ENCODE measurements at places on chromosomes 11 and 22. TPM values are rescaled to one million over a fixed set of nuclear protein-coding genes. Genes with fewer than 3 reads are reported as not detected.

Gene GNB1L
- 3.0 TPM for total RNA-seq

Gene HEPN1
- not detected for total RNA-seq

Gene GGTLC3
- not detected for total RNA-seq

Gene NPTXR
- 0.60 TPM for total RNA-seq

Gene SLC22A8
- not detected for total RNA-seq

Gene NAV2
- 8.0 TPM for total RNA-seq

Gene OR4C16
- total RNA-seq, result not detected

Gene TUBA8
- 0.75 TPM for total RNA-seq

Gene JAML
- total RNA-seq, result not detected

Gene FRMD8
- total RNA-seq, result 20.6 TPM

Gene MCHR1
- total RNA-seq, result 6.1 TPM

Gene MS4A6E
- not detected for total RNA-seq

Gene TRIM66
- total RNA-seq, result 5.1 TPM

Gene OVOL1
- not detected for total RNA-seq

Gene SEPTIN5
- total RNA-seq, result 55.8 TPM

Gene TRIM29
- not detected for total RNA-seq

Gene MGAT3
- total RNA-seq, result 0.23 TPM

Gene KLHDC7B
- total RNA-seq, result 0.08 TPM

Gene WNT11
- total RNA-seq, result 0.75 TPM

Gene NPAS4
- total RNA-seq, result not detected
